ENCODE measurements at places on chromosomes 11 and 22.

GRCh38 chr11:111296196-111296595, 2.1 kb upstream of the POU2AF3 start:
- DNase-seq, result no peak

- DNase-seq, result no peak
These were observed 3.6 kb downstream of the RIN1 start for GRCh38 chr11:66332371-66333219.

DNA sequence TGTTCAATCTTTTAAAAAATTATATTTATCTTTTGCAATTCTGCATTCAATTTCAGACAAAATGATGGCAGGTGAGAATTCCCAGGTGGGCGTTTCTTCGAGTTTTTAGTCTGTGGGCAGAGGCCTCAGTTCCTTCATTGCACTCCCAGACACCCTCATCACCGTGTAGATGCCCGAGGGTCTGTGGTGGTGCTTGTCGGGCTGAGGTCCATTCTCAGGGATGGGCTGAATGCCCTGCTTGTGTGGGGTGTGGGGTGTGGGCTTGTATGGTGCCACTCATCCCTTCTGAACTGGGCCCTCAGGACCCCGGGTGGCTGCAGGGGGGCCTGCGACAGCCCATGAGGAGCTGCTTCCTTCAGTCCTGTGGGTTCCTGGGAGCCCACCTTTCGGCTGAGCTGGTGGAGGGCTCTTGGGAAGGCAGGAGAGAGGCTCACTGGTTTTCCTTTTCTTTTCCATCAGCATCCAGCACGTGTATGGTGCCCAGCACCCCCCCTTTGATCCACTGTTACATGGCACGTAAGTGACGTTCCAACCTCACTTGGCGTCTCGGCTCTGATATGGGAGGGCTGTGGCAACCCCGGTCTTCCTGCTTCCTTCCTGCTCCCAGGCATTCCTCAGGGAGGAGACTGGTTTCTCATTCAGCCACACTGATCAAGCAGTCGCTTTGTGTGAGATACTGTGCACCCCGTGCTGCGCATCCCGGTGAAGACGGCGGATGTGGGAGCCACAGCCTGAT, 29.8 kb downstream of the TBC1D22A start:
- no peak for DNase-seq

DNA sequence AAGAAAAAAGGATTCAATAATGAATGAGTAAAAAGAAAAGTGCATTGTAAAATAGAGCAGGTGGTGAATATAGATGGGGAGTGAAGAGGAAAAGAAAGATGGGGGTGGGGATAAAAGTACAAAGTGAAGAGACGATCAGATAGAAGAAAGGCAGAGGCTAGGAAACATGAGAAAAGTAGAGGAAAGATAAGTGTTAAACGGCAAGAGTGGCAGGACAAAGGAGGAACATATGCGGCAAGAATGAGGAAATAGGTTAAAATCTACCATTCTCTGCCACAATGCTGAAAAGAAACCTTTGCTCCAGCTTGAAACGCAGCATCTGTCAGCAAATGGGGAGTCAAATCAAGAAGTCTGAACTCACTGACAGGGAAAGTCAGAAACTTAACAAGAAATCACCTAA, 6.8 kb downstream of the FUT4 start:
- no peak for DNase-seq

- DNase-seq, result no peak
These were observed 204.4 kb downstream of the NAV2 start for GRCh38 chr11:19917069-19917468.

DNA sequence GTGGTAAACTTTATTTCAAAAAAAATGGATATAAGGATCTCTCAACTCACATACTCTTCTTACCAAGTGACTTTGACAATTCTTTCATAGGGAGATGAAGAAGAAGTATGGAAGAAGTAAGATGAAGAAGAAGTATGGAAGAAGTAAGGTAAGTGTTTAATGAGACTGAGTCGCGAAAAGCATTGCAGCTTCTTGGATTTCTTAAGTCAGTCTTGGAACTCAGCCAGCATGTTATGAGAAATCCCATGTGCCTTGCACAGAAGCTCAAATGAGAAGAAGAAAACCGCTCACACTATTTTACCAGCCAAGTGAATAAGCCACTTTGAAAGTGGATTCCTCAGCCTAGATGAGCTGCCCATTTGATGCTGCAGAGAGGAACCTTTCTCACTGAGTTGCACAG, 332.0 kb upstream of the CCDC179 start:
- no peak for DNase-seq

- DNase-seq, result no peak
These were observed 65.7 kb upstream of the TBCEL start for GRCh38 chr11:120958185-120958584.

DNA sequence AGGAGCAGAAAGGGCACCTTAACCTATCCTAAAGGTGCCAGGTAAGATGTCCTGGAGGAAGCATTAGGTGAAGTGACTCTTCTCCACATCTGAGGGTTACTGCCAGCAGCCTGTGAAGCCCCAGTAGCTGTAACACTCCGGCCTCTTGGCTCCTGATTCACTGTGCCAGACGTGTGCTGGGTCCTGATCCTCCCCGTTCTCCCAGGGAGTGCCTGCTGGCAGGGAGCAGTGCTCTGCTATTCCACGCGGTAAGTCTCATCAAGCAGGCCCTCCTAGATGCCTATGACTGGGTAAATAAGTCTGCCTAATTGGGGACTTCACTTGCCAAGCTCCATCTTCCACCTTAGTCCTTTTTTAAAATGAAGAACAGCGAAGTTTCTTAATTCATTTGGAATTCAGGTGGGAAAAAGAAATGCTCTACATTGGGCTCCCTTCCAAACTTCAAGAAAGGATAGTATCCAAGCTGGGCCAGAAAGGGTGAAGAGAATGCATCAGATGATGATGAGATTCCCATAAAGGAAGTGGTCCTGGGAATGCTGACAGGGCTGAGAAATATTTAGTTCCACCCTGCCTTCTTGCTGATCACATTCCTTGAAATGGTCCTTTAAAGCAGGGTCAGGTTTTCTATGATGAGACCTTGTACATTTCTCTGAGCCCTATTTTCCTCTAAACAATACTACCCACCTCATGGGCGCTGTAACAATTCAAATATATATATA, 188.0 kb downstream of the MAML2 start:
- DNase-seq, result no peak

GRCh38 chr11:17766590-17766989, 32.0 kb downstream of the KCNC1 start:
- DNase-seq, result no peak

DNA sequence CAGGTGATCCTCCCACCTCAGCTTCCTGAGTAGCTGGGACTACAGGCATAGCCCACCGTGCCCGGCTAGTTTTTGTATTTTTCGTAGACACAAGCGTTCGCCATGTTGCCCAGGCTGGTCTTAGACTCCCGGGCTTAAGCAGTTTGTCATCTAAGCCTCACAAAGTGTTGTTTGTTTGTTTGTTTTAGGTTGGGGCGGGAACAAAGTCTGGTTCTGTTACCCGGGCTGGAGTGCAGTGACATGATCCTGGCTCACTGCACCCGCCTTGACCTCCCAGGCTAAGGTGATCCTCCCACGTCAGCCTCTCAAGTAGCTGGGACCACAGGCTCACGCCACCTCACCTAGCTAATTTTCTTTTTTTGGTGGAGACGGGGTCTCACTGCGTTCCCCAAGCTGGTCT, 12.6 kb downstream of the IRF7 start:
- DNase-seq, result no peak

- DNase-seq, result no peak
These were observed 121.3 kb downstream of the APOL5 start for GRCh38 chr22:35838855-35839576.

DNA sequence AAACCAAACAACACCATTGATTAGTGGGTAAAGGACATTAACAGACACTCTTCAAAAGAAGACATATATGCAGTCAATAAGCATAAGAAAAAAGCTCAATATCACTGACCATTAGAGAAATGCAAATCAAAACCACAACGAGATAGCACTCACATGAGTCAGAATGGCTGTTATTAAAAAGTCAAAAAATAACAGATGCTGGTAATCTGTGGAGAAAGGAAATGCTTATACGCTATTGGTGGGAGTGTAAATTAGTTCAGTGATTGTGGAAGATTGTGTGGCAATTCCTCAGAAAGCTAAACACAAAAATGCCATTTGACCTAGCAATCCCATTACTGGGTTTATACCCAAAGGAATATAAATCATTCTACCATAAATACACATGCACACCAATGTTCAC, 182.6 kb downstream of the TRPC6 start:
- DNase-seq, result no peak

DNA sequence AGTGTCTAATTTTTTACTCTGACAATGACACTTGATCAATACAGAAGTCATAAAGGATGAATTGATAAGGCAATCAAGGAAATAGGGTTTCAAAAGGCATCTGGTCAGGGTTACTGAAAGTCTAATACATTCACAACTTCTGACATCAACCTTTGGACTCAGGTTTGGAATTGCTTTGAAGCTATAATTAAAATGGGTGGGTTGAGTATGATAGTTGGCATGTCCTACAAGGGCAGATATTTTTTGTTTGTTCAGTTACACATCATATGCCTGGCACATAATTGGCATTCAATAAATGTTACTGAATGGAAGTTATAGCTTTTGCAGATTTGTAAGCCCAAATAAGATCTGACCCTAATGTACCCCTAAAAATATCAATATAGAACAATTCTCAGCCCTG, 7.3 kb upstream of the FUT4 start:
- DNase-seq, result no peak

- DNase-seq, result no peak
These were observed 12.8 kb downstream of the PARVG start for GRCh38 chr22:44193535-44193891.

GRCh38 chr11:8177136-8177535, 8.3 kb upstream of the RIC3 start:
- no peak for DNase-seq

- no peak for DNase-seq
These were observed 12.7 kb upstream of the MIEF1 start for GRCh38 chr22:39489094-39490068.

GRCh38 chr11:69918938-69919650, 99.9 kb upstream of the FGF3 start:
- peak; percentile 52 for DNase-seq

DNA sequence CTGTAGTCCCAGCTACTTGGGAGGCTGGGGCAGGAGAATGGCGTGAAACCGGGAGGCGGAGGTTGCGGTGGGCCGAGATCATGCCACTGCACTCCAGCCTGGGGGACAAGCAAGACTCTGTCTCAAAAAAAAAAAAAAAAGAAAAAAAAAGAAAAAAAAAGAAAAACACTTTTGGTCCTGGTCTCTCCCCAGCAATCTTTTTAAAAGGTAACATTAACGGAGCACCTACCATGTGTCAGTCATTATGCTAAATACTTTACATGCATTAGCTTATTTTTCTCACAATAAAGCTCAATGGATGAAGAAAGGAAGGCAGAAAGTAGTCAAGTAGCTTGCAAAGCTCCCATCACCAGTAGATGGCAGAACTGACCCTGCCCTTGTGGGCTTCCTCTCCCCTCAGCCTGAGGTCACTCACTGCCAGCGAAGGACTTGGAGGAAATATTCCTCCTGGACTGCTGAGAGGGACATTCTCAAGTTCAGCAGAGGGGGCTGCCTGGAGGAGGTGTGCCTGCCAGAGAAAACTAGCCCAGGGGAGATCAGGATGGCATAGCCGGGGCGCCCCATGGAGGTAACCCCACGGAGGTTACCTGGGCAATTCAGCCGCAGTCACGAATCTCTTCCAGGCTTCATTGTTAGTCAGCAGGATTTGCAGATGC, 15.5 kb downstream of the APOL3 start:
- DNase-seq, result no peak

DNA sequence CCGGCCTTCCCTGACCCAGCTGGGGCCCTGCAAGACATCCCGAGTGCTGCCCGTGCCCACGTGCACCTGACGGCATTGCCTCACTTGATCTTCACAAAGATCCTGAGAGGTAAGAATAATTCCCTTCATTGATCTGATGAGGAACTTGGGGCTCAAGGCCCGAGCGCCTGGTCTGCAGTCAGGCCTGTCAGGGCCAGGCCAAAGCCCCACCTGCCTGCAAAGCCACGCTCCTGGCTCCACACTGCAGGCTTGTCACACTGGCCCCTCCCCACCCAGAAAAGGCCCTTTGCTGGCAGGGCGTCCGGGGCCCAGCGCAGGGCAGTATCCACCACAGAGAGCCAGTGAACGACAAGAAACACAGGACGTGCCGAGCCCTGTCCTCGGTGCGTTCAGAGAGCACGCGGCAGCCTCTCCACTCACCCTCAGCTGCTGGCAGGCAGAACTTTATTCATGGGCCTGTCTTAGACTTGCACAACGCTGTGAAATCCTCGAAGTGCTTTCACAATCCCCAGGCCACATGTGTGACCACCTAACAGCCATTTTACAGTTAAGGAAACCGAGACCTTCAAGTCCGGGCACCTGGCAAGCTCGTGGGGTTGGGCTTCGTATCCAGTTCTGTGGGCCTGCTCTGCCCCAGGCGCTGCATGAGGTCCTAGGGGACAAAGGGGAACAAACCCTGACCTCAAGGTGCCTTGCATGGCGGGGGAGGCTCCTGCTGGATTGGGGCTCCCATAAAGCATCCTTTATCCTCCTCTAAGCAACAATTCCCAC, 14.8 kb downstream of the KIAA0930 start:
- DNase-seq, result no peak

- DNase-seq, result no peak
These were observed 19.9 kb downstream of the INCENP start for GRCh38 chr11:62143727-62144126.

GRCh38 chr11:74627381-74627780, 35.0 kb downstream of the POLD3 start:
- no peak for DNase-seq

DNA sequence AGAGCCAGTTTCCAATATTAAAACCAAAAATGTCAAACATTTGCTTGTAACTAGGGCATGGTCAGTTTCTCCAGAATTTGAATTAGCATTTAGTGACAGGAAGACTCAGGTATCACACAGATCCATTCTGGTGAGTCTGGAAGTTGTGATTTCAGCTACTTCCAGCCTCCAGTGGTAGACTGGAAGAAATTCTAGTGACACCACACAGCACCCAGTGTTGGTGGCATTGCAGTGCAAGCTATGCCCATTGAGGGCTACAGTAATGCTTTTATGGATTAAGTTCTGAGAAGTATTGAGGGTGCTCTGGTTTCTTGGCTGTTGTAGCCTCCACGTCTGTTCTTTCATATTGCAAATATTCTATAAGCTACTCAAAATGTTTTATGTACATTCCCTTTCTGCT, 31.4 kb upstream of the MMP20 start:
- DNase-seq, result no peak

GRCh38 chr11:92396133-92396532, 171.5 kb downstream of the FAT3 start:
- DNase-seq, result no peak

- no peak for DNase-seq
These were observed 1228.8 kb upstream of the TENM4 start for GRCh38 chr11:80669620-80670019.

GRCh38 chr11:118625976-118626375, 18.6 kb downstream of the PHLDB1 start:
- DNase-seq, result no peak

Data from naive B cell (primary cell).